ENCODE measurements at places on chromosomes 5 and 9. TPM values are rescaled to one million over a fixed set of nuclear protein-coding genes. Genes with fewer than 3 reads are reported as not detected.

The MBLAC2 gene
- 8.0 TPM for total RNA-seq

The HAVCR1 gene
- 1.3 TPM for total RNA-seq

The ARHGEF39 gene
- total RNA-seq = not detected

The CCDC152 gene
- 5.2 TPM for total RNA-seq
